NCI-H446 (cell line): ENCODE measurements at places on chromosomes 7 and 10.

DNA sequence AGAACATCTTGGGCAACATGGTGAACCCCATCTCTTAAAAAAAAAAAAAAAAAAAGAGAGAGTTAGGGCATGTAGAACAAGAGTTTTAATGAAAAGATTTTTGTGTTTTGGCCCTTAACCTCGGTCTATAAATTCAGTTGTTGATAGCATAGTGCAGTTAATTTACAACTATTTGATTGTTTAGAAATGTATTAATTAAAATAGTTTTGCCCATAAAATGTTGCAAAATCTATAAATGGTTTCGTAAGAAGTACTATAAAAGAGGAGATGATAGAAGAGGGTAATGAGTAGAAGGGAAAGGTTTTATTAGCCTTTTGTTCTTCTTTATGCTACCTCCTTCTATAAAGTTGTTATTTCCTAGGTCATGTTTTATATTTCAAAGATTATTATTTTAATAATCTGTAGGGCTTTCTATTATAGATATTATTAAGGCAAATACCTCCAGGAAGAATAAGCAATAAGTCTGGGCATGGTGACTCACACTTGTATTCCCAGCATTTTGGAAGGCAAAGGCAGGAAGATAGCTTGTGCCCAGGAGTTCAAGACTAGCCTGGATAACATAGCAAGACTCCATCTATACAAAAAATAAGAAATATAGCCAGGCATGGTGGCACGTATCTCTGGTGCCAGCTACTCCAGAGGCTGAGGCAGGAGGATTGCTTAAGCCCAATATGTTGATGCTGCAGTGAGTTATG lies 73.3 kb downstream of the MCU start:
- DNase-seq, result no peak

GRCh38 chr10:30736685-30737232 lies 107.2 kb upstream of the LYZL2 start:
- no peak for DNase-seq

DNA sequence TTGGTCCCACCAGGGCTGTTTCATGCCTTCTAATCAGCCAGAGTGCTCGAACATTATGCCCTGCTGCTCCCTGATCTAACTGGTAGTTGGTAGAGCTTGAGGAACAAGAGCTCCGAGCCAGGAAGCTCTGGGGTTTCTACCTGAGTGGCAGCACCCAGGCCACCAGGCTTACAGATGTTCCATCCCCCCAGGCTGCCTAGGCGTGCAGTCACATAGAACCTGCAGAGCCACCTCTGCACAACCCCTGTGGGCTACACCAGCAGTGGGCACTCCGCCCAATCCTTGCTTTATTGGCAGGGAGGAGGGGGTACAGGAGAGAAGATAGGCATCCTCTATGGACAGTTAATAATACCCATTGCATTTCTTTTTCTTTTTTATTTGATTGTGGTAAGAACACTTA lies 21.8 kb downstream of the MAP3K8 start:
- DNase-seq, result no peak

DNA sequence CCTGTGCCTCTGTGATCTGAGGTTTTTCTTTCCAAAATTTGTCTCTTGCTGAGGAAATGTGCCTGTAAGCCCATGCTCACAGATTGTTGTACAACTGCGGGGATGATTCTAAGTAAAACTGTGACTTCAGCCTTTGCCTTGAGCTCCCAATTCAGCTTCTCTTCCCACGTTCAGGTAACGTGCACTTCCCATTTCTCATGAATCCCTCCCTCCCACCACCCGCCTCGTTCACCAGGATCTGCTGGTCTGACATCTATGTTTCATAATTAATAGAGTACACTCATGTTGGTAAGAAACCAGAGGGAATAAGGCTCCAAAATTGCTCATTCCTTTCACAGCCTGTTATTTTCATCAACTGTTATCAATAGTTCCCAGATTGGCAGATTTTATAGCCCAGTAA lies 332.6 kb upstream of the TPK1 start:
- DNase-seq, result no peak

DNA sequence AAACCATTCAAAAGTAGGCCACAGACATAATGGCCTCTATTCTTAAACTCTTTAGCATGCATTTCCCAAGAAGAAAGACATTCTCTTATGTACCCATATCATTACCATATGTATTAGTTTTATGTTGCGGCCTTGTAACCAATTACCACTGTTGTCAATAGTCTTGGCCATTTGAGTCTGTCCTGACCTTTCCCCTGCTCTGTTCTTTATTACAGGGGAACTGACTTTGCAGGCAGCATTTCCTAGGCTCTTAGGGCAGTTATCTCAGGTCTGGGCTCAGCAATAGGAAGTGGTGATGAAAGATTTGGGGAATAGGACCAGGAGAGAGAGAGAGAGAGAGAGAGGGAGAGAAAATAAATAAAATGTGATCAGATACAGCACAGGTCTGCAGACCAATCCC lies 194.5 kb upstream of the LRGUK start:
- no peak for DNase-seq

GRCh38 chr7:108629651-108630400 lies 60.2 kb downstream of the DNAJB9 start:
- peak; percentile 87 for DNase-seq

DNA sequence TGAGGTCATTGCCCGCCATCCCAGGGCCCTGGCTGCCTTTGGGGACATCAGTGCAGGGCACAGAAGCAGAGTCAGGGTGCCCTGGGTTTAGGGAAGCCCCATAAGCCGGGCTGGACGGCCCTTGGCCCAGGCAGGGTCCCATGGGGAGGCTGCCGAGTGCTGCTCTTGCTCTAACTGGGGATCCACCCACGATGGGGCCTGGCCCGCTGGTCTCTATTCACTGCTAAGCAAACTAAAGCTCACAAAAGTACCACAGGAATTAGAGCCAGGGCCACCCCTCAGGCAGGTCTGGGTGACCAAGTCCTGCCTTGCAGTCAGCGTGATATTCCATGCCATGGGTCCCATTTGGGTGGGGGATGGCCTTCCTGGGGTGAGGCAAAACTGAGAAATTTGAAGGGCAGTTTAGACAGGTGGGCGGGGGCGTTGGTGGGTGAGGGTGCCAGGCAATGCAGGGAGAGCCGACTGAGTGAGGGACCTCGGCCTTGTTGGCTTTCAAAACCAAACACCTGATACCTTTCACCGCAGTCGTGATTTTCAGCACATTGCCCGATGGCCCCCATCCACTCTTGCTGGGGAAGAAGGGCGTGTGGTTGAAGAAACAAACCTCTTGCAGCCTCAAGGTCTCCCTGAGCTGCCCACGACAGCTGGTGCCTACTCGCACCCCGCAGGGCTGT lies 92.8 kb upstream of the PPIF start:
- DNase-seq, result no peak

DNA sequence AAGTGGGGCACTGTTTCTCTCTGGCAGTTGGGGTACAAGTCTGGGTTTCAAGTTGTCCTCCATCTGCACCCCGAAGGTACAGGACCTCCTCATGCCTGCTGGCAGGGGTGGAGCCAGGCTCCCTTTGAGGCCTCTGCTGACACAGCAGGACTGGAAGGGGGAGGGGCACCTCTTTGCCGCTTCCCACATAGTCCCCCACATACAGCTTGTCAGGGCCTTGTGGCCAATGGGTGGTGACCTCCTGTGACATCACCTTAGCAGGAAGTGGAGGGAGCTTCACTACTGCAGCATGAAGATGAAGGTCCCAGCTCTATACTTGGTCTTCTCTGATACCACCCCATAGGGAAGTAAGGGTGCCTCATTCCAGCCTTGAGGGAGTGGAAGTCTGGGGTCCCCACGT lies 167.8 kb downstream of the RAMP3 start:
- DNase-seq, result no peak

DNA sequence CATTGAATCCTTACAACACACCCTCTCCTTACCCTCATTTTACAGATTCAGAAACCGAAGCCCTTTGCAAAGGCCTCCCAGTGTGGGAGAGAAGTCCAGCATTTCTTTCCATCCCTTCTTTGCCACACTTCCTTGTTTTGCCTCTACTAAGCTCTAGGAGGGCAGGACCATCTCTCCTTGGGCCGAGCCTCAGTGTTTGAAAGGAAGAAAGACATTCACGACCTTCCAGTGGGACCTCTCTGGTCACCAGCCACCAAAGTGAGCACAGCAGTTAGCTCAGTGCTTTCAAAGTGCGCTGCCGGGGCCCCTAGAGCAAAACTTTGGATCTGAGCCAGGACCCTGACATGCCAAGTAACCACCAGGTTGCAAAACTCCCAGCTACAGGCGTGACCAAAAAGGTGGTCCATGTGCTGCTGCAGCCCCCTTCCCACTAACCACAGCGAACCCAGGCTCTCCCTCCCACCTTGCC lies 12.4 kb downstream of the CTBP2 start:
- peak; percentile 9 for DNase-seq

- DNase-seq, result no peak
Observed at GRCh38 chr7:34438436-34438835, 219.6 kb upstream of the NPSR1 start.

GRCh38 chr7:80637911-80638765 lies at the start of gene CD36:
CD36 (plus strand) TSS chr7:80638642; CDS start chr7:80646741, 8,099 bp downstream.
- DNase-seq, result no peak

DNA sequence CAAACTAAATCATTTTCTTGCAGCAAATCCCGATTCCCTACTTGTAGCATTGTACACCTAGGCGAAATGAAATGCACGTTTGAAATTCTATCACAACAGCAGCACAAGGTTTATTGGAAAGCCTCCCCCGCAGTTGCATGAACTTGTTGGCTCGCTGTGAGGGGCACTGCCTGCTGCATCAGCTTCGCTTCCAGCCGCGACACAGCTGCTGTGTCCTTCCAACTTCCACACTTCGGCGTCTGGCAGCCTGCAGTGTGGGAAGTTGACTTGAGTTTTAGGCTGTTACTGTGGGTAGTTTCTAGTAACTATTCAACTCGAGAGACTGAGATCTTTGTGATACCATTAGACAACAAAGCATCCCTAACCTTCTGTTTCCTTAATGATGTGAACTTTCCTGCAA lies 315.8 kb upstream of the TPK1 start:
- DNase-seq, result no peak

DNA sequence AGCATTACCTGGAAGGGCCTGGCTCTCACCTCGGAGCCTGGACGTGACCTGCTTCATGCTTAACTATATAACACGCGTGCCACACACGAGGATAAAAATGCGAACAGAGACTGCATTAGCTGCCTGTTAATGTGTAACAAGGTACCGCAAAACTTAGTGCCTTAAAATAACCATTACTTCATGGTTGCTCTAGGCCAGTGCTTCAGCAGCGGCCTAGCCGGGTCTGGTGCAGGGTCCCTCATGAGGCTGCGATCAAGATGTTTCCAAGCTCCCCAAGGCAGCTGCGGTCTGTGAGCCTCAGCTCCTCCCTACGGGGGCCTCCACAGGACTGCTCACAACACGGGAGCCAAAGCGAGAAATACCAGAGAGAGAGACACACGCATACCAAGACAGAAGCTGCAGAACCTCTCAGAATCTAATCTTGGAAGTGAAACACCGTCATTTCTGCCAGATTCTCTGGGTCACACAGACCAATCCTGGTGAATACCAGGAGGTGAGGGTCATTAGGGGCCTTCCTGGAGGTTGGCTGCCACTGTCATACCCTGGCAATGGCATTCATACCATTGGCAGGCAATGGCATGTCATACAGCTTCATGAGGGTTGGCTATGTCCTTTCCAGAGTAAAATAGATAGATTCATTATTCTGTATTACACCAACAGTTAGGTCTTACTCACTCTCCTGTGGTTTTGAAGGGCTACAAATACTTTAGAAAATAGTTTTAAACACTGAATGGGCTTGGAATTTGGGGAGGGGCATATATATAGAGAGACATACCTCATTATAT lies 94.5 kb downstream of the HIPK2 start:
- DNase-seq, result no peak

DNA sequence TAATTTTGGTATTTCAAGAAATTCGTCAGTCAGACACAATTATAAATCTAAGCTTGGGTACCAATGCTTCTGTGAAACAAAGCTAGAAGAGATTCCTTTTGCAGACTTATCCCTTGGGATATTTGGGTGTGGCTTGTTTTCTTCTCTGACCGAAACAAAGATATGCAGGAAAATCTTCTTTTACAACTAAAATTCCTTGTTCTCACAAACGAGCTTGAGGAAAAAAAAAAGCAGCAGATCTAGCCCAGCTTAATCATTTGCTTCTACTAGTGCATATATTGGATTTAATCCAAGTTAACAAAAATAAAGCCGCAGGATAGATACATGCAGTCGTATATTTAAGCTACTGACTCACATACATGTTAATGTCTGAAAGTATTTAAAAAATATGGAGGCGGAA lies 104.2 kb downstream of the PRTFDC1 start:
- DNase-seq, result no peak

GRCh38 chr7:98200364-98200763 lies 10.9 kb upstream of the BHLHA15 start:
- DNase-seq, result no peak

DNA sequence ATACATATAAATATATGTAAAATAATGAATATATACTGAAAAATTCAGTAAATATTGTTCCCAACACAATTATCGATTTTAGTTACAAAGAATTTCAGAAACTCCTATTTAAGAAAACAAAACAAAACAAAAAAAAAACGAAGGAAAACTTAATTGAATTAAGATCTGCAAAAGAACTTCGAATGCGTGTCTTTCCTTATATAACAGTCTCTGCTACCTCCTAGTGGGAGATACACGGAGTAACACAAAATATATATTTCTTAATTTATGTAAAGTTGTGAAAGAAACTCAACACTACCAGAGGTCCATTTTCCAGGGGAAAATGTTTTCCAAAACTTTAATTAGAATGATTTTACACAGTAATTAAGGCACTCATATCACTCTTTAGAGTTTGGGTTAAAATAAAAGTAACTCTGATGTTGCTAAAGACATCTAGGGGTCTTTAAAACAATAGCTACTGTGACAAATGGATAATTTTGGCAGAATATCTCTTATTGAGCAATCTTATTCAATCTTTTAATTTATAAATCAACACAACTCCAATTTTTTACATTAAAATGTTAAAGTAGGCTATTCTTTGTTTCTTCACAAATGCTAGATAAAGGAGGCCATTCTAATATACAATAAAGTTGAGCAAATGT lies 41.6 kb downstream of the NEBL start:
- DNase-seq, result no peak

DNA sequence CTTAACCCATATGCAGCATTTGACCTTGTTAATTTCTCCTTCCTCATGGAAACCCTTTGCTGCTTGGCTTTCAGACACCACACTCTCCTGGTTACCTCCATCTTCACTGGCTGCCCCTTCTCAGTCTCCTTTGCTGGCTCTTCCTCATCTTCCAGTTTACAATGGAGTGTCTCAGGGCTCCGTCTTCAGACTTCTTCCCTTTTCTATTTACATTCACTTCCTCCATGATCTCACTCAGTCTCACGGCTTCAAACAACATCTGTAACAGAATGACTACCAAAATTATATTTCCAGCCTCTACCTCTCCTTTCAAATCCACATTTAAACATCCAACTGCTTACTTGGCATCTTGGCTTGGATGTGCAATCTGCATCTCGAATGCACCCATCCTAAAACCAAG lies 140.4 kb downstream of the DKK1 start:
- DNase-seq, result no peak

- peak; percentile 20 for DNase-seq
Observed at GRCh38 chr10:78784546-78784945, 284.2 kb upstream of the ZMIZ1 start.

DNA sequence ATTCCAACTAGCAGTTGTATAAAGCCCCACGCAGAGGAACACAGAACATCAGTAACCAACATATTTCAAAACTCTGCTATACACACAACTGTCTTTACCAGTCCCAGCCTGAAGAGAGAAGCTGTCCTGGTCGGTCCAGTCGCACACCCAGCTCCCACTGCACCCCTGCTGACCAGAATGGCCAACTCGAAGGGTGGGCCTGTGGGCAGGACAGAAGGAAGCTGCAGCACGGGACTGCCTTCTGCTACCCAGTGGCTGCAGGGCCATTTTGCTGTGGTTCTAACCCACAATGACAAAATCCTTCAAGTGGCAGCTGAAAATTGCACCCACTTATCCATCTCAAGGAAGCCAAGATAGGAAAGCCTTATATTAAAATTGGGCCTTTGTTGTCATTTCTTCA lies 48.2 kb downstream of the GSDME start:
- no peak for DNase-seq
